ENCODE measurements at places on chromosomes 16 and 17.

GRCh38 chr17:8922928-8923327 lies 42.6 kb downstream of the PIK3R5 start:
- DNase-seq, result no peak

DNA sequence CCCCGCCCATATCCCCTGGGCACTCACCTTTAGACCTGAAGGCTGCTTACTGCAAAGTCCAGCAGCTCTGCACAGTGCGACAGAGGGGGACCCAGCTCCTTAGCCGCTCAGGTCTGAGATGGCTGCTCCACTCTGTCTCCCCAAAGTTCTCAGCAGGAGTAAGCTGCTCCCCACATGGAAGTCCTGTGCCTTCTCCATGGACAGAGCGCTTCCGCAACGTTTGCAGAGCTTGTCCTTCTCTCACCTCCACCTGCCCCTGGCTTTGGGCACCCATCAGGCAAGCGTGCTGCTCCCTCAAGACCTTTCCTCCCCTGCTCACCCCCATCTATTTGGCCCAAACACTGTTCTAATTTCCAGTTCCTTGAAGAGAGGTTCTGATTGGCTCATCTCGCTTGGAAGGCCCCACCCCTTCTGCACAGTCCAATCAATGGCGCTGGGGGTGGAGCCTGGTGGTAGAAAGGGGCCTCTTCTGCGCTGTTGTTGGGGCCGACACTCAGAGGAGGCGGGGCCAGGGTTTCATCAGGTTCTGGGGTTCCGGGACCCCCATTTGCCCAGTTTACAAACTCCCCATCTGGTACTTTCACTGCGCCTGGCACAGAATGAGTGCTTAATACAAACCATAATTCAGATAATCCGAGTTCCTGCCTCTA lies 137.2 kb downstream of the CYLD start:
- DNase-seq, result no peak

GRCh38 chr16:67533024-67533560 lies 4.5 kb downstream of the RIPOR1 start:
- DNase-seq, result no peak

GRCh38 chr17:30035369-30035768 lies 81.2 kb upstream of the NSRP1 start:
- no peak for DNase-seq

All from activated T-cell treated with anti-CD3 and anti-CD28 coated beads, Interleukin-2, amount 50 U/mL, for 24 hours (primary cell).